ENCODE measurements at places on chromosomes 7 and 10.

DNA sequence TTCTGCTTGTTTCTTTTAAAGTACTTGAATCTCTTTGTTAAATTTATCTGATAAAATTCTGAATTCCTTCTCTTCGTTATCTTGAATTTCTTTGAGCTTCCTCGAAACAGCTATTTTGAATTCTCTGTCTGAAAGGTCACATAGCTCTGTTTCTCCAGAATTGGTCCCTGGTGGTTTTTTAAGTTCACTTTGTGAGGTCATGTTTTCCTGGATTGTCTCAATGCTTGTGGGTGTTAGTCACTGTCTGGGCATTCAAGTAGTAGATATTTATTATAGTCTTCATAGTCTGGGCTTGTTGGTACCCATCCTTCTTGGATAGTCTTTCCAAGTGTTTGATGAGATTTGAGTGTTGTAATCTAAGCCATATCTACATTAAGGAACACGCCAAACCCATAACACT is 1060.6 kb downstream of the LRMDA start:
- no peak for DNase-seq

DNA sequence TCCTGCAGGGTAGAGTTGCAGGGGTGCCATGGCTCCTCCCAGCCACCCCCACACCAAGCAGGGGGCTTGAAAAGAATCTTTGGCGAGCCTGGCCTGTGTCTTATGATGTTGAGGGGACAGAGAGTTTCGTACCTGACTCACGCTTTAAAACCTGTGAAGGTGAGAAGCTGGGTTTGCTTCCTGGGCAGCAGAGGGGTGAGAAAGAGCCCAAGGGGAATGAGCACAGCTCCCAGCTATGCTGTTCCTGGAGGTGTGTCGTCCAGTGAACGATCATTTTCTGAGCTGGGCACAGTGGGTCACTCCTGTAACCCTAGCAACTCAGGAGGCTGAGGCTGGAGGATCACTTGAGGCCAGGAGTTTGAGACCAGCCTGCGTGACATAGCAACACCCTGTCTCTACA is 13.5 kb upstream of the ADRB1 start:
- DNase-seq, result no peak

- no peak for DNase-seq
Observed at GRCh38 chr7:46993396-46993795, 588.5 kb downstream of the TNS3 start.

- DNase-seq, result no peak
Observed at GRCh38 chr7:39609935-39610263, 13.5 kb upstream of the RALA start.

GRCh38 chr7:10981317-10981716 is 7.6 kb downstream of the PHF14 start:
- no peak for DNase-seq
